IPS-NIHi11 (cell line): ENCODE measurements at places on chromosomes 1 and 21.

GRCh38 chr1:26234644-26235370 is 807 bp downstream of the CEP85 start:
- peak; percentile 36 for DNase-seq

GRCh38 chr1:53584777-53585107 is 125.5 kb downstream of the DMRTB1 start:
- no peak for DNase-seq

GRCh38 chr1:46021046-46021996 is 111.1 kb downstream of the PIK3R3 start:
- DNase-seq = no peak

- DNase-seq = no peak
These were observed 224.0 kb downstream of the PTBP2 start for GRCh38 chr1:96945509-96946084.

DNA sequence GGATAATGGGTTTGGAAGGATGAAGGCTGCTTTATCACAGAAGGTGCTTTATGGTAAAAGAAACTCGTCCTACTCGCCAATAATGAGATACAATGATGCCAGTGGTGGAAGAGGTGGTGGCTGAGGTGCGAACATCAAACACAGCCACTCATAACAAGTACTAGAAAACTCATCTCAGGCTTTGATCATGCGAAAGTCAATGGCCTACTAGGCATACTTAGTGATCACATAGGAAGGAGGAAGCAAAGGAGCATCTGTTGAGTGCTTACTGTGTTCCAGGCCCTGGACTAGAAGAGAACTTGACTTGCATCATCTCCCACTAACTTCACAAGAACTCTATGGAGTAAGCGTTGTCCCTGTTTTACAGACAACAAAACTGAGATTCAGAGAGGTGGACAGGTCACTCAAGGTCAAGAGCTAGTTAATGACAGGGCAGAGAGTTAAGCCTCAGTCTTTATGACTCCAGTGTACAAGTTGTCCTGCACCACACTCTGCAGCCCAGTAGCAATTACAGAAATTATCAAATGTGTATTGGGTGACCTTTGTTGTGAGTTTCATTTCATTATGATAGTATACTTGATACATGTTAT is 33.6 kb downstream of the RUNX1 start:
- no peak for DNase-seq

DNA sequence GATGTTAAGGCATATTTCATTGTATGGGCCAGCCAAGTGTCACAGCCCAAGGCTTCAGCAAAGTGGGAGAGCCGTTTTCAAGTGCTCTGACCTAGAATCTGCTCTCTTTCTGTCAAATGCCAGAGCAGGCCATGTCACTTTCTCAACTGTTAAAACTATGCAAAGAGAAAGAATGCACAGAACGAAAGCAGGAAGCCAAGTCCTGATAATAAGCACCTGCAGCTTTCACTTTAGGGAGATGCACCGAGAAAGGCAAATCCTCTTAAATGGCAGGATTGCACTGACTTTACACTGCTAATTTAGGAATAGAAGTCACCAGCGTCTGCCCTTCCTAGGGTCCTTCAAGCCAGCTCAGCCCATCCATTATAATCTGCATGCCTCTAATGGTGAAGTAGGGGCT is 49.2 kb upstream of the NTPCR start:
- no peak for DNase-seq

- no peak for DNase-seq
These were observed 71.2 kb upstream of the DUSP10 start for GRCh38 chr1:221812905-221813597.

- no peak for DNase-seq
These were observed 179.1 kb downstream of the PSMG1 start for GRCh38 chr21:39003982-39004633.

GRCh38 chr1:36199934-36200741 is 24.1 kb upstream of the THRAP3 start:
- DNase-seq = no peak

- no peak for DNase-seq
These were observed 9.3 kb downstream of the EFHD2 start for GRCh38 chr1:15418806-15419515.

- no peak for DNase-seq
These were observed 77.9 kb downstream of the FBXO2 start for GRCh38 chr1:11576109-11576875.

- DNase-seq = no peak
These were observed 5.5 kb downstream of the IFNLR1 start for GRCh38 chr1:24181619-24182018.

- DNase-seq = peak; percentile 76
These were observed 12.8 kb upstream of the LMX1A start for GRCh38 chr1:165369255-165369848.

- no peak for DNase-seq
These were observed 5.9 kb downstream of the MX1 start for GRCh38 chr21:41431788-41432548.
